ENCODE measurements at places on chromosomes 12 and 14.

GRCh38 chr14:21069388-21070082 is 569 bp upstream of the ARHGEF40 start:
- DNase-seq: no peak

DNA sequence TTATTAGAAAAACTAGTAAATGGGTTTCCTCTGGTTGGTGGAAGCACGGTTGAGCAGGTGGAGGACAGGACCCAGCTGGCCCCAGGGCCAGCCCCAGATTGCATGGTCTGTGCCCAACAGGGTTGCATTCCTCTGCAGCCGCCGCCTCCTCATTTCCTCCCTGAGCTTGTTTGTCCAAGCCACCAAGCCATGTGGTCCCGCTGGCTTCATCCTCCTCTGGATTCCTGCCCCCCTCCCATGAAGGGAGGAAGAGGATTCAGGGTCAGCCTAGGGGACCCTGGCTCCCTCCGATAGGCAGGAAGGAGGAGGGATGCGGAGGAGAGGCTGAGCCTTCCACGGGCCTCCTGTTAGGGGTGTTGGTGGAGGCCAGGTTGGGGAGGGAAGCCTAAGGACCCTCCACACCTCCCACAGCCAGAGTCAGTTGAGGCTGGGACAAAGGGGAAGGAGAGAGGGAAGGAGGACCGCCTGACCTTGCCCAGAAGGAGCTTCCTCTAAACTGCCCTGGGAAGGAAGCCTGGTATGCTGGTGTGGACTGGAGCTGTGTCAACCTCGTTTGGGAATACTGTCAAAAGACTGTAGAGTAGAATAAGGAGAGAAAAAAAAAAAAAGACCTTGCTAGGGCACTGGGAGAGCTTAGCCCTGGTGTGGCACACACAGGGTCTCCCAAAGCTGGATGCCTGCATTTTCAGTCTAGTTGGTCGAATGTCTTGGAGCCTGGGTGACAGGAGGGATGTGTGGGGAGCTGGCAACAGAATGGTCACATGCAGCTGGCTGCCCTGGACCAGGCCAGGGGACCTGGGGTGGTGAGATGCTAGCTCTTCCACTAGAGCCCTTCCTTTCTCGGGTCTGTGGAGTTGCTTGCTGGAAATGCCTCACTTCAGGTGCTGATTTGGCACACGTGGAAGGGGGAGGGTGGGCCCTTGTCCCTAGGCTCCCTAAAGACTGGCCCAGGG is 42.4 kb downstream of the PLEKHG3 start:
- DNase-seq: peak; percentile 47

DNA sequence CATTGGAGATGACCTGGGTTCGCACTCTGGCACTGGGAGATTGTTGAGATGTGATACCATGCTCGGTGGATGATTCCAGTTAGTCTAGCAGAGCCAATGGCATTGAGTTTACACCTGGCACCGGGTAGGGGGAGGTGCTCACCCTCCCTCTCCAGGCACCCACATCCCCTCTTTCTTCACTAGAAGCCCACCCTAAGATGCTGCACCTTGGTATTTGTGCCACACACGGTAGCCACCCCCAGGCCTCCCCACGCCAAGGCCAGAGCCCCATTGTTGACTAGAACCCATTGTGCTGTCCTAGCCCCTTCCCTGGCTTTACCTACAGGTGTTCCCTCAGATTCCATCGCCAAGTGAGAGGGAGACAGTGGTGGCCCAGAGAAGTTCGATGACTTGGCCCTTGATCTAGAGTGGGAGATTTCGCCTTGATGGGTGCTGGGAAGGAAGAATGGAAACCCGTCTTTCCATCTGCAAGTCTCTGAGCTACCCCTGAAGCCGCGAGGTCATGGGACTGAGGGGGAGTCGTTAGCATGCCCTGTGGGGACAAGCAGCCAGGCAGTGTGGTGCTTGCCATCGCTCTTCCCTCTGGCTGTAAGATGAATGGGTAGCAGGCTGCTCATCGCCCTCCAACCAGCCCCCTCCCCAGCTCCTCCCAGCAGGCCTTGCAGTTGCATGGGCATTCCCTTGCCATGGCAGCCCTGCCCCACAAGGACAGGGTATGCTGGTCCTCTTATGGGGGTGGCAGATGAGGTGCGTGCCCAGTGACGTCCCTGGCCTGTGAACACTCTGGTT is 8.7 kb downstream of the CCND2 start:
- DNase-seq: no peak

DNA sequence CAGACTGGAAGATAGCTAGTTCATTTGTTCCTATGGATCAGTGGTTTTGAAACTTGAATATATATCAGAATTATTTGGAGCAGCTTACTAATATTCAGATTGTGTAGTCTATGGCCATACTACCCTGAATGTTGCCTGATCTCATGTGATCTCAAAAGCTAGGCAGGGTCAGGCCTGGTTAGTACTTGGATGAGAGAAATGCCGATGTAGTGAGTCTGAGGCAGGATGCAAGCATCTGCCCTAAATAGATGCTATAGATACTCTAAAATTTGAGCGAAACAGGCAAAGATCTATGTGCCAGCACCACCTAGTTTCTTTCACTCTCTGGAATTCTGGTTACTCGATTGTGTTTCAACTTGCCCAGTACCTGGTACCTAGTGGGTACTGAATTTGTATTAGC is 40.9 kb downstream of the FRMD6 start:
- DNase-seq: no peak

GRCh38 chr14:49621114-49621881 is 699 bp downstream of the MGAT2 start:
- DNase-seq: no peak

- no peak for DNase-seq
These were observed 211.7 kb upstream of the FKBP4 start for GRCh38 chr12:2583091-2583497.

DNA sequence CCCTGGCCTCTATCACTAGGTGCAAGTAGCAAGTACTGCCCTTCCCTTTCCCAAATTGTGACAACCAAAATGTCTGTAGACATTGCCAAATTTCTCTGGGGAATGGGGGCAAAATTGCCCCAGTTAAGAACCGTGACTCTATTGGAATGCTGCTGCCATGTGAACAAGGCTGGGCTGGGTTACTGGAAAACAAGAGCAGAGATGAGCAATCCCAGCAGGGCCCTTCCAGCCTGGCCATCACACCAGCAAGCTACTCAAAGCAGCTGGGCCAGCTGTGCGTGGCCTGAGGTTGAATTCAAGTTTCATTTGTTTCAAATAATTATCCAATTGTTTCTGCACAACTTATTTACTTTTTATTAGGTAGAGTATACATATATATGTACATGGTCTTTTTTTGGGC is 103.4 kb upstream of the PKP2 start:
- no peak for DNase-seq

- DNase-seq: no peak
These were observed 477.1 kb upstream of the GARIN6 start for GRCh38 chr12:99170461-99170860.

- DNase-seq: peak; percentile 88
These were observed 31.0 kb upstream of the NPFF start for GRCh38 chr12:53538209-53538689.

DNA sequence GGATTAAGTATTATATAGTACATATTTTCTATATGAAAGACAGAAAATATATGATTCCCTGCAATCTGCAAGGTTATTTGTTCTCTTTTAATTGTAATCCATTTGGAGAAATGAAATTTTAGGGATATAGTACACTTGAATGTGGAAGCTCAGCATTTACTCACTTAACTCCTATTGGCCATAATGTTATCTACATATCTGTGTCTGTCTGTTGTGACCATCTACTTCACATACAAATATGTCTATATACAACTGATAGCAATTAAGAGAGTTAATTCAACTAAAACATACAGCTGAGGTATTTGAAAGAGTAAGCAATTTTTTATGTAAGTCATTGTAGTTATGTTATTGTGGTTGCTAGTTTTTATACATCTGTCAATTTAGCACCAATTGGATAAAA is 12.9 kb downstream of the FOXG1 start:
- DNase-seq: no peak

DNA sequence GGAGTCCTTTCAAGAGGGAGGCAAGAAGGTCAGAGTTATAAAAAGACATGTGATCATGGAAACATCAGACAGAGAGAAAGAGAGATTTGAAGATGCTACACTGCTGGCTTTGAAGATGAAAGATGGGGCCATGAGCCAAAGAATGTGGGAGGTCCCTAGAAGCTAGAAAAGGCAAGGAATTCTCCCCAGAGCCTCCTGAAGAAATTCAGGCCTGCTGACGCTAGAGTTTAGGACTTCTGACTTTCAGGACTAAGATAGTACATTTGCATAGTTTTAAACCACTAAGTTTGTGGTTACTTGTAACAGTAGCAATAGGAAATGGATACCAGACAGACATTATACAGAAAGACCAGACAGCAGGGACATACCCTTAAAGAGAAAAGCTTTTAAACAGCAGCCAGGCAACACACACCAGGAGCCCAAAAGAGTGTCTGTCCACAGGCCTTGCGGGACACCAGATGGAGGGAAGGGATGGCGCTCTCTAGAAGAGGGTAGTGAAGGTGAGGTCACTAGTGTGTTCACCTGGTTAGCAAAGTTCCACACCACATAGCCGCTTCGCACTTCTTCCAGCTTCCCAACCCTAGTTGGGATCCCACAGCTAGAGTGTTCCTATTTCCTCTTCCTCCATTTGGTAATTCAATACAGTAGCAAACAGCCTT is 29.7 kb upstream of the CEBPE start:
- no peak for DNase-seq

- no peak for DNase-seq
These were observed 38.2 kb downstream of the NCKAP5L start for GRCh38 chr12:49789992-49790391.

- DNase-seq: no peak
These were observed 85.0 kb upstream of the ARID2 start for GRCh38 chr12:45644541-45644940.

DNA sequence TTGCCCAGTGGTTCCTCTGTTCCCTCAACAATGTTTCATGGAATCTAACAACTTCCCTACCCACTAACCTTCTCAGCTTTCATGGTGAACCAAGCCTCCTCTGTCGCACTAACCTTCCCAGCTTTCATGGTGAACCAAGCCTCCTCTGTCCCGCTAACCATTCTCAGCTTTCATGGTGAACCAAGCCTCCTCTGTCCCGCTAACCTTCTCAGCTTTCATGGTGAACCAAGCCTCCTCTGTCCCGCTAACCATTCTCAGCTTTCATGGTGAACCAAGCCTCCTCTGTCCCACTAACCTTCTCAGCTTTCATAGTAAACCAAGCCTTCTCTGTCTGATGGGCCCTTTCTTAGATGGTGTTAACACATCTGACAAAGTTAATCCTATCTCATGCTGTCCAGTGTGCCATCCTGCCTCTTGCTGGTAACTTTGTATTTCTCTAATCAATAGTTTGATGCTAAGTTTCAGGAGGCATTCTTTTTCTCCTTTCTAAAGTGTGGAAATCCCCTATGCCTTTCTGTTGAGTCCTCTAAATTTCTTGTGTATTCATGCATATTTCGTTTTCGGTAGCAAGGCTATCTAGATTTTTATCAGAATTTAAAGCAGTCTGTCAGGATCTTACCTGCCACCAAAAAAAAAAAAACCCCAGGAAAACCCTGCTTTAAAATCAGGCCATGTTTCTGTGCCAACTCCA is 26.8 kb upstream of the KCNK13 start:
- DNase-seq: no peak

DNA sequence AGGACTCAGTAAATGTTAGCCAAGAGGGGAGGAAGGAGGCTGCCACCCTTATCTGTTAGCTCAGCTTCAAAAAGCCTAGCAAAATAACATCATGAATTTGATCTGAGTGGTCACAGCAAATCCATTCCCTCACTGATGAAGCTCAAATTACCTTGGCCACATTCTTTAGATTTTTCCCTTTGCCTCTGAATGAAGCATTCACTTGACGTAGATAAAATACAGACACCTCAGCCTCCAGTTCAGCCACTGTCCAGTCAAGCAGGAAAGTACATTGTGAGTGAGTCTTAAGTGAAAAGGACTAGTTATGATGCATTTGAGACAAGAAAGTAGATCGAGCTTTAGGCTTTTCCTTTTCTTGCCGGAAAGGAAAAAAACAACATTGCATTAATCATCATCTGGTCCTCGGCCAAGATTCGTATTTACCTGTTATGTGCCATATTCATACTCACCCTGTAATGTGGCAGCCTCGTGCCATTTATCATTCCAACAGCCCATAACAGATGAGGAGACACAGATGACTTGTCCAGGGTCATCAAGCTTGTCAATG is 146.5 kb downstream of the ETV6 start:
- DNase-seq: peak; percentile 91

GRCh38 chr12:15092826-15093225 is 120.0 kb downstream of the PDE6H start:
- DNase-seq: no peak

GRCh38 chr12:128367961-128368360 is 101.0 kb downstream of the TMEM132C start:
- no peak for DNase-seq

DNA sequence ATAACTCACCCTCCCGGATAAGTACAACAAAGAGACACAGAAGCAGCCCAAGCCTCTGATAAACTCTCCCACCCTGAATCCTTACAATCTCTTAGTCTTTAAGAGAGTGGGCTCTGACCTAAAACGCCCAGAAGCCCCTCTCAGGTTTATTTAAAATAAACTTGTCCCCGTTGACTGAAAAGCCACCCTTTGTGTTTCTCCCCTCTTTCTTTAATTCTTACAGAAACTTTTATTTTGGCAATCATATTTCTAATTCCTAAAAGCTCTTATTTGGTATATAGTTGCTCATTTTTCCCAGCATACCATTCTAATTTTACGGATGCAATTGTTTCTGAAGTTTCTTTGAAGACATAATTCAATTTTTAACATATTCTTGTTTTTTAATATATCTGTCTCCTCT is 222.1 kb upstream of the PLXNC1 start:
- DNase-seq: no peak

DNA sequence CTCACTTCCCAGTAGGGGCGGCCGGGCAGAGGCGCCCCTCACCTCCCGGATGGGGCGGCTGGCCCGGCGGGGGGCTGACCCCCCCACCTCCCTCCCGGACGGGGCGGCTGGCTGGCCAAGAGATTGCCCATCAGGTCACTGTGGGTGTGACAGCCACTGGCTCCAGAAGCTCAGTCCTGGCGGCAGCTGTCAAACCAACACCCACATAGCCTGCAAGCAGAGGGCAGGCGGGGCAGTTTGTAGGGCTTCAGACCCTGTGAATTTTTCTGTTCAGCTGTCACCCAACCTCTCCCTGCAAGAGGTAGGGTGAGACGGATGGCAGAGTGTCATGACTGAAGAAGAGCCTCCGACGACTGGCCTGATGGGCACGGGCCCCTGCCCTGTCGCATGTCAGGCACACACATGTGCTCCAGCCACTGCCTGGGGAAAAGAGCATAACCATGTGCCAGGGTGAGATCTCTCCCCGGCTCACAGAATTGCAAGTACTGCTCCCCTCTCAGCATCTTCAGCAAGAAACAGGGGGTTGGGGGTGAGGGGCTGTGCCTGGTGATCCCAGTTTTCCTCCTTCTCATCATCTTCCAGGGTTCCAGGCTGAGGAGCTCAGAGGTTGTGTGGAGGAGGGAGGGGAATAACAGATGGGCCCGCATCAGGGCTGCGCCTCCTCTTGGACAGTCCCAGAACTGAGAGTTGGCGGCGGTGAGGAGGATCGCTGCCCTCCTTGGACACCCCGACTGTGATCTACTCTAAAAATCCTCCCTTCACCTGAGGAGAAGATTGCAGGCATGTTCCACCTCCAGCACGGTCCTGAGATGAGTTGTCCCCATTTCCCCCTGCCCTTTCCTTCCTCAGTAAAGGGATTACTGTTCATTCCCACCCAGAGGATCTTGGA is 11.2 kb upstream of the PRPH start:
- no peak for DNase-seq

Measured in renal cortical epithelial cell (primary cell).